Activated T-helper 17 cell treated with anti-CD3 and anti-CD28 coated beads, Interleukin-2, amount 50 U/mL, for 72 hours (primary cell): ENCODE measurements at places on chromosomes 2 and 18. TPM values are rescaled to one million over a fixed set of nuclear protein-coding genes. Genes with fewer than 3 reads are reported as not detected.

- no peak for ATAC-seq
These were observed 355.3 kb downstream of the INSIG2 start for GRCh38 chr2:118443596-118443995.

DNA sequence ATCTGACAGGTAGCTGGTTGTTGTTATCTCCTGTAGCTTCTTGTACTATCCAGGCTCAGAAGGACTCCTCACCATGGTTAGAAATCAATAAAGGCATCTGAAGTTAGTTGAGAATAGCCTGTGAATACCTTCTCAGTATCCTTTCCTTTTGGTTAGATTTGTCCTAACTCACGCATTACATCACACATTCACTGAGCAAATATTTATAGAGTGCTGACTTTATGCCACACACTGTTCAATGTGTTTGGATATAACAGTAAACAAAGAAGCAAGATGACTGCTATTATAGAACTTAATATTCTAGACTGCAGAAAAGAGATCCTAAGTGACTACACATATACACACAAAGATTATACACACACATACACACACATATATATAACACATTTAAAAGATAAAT lies 889.9 kb upstream of the CHAC2 start:
- no peak for ATAC-seq

ARHGEF4 gene
- not detected for total RNA-seq

ANTXR1 gene
- not detected for total RNA-seq

DNA sequence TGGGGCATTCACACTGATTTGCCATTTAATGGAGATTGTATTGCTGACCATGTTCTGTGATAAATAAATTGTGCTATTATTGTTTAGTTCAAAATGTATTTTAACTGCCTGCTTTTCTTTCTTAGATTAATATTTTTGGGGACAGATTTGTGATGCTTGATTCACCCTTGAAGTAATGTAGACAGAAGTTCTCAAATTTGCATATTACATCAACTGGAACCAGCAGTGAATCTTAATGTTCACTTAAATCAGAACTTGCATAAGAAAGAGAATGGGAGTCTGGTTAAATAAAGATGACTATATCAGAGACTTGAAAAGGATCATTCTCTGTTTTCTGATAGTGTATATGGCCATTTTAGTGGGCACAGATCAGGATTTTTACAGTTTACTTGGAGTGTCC lies 1.8 kb downstream of the DNAJC10 start:
- no peak for ATAC-seq

CCDC74B gene
- 4.4 TPM for total RNA-seq

UGT1A3 gene
- total RNA-seq: not detected

UGT1A5 gene
- total RNA-seq: not detected

- ATAC-seq: no peak
These were observed 163.1 kb upstream of the PGAP1 start for GRCh38 chr2:197089655-197090054.

GRCh38 chr2:196356332-196356731 lies 185.0 kb upstream of the STK17B start:
- no peak for ATAC-seq

GRCh38 chr2:224085811-224086210 lies 46.7 kb upstream of the SERPINE2 start:
- no peak for ATAC-seq

ACKR3 gene
- total RNA-seq: 1.7 TPM

REG3A gene
- not detected for total RNA-seq

DNA sequence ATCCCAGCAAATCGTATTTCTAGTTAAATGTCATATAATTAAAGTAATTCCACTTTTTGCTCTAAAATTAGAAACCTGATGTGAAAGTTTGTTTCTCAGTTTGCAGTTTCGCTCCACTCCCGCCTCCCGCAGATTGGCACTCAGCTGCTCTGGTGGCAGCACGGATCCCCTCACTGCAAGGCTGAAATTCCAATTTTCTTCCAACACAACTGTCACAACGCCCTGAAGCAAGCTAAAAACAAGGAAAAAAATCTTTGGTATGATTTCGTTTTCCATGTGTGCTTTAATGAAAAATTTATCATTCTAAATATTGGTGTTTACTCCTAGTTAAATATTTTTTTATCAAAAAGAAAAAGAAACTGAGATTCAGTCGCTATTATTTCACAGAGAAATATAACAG lies 38.5 kb downstream of the FTCDNL1 start:
- no peak for ATAC-seq

GRCh38 chr18:56575819-56576663 lies 62.4 kb downstream of the TXNL1 start:
- no peak for ATAC-seq

DNA sequence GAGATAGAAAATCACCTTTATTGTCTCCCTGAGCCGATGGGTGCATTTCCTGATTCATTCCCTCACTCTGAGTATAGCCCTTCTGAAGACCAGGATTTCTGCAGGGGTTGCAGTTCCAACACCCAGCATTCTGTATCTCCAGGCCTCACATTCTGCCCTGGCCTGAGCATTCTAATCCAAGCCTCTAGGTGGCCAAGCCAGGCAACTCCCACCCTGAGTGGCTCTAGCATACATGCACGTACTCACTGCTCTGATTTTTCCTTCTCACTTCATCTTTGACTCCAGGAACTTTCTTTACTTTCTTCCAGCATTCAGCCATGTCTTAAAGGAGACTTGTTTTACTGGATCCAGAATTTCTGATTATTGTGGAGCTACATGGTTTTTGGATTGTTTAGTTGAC lies 100.7 kb upstream of the STK39 start:
- no peak for ATAC-seq

UGT1A10 gene
- 0.16 TPM for total RNA-seq

- no peak for ATAC-seq
These were observed 81.6 kb downstream of the SH3RF3 start for GRCh38 chr2:109210431-109211200.

GRCh38 chr2:158034198-158034866 lies 67.3 kb upstream of the UPP2 start:
- peak; percentile 26 for ATAC-seq

ICOS gene
- total RNA-seq: 146 TPM

CCDC85A gene
- total RNA-seq: not detected

OSR1 gene
- total RNA-seq: not detected

COLEC12 gene
- not detected for total RNA-seq

DNA sequence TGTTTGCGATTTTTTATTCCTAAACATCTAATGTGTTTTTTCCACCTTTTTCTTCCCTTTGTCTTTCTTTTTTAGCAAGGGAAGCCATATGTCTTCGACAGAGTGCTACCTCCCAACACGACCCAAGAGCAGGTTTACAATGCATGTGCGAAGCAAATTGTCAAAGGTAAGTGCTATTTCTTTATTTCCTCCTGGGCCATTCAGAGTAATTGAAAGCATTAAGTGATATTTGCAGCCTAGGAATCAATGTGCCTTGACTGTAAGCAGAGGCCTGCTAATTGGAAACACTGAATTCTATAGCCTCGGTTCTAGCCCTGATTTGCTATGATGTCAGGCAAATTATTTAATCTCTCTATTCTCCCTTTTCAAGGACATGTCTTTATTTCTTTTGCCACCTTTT lies 47.0 kb downstream of the KIF5C start:
- ATAC-seq: no peak

SPC25 gene
- total RNA-seq: 32.8 TPM

DNA sequence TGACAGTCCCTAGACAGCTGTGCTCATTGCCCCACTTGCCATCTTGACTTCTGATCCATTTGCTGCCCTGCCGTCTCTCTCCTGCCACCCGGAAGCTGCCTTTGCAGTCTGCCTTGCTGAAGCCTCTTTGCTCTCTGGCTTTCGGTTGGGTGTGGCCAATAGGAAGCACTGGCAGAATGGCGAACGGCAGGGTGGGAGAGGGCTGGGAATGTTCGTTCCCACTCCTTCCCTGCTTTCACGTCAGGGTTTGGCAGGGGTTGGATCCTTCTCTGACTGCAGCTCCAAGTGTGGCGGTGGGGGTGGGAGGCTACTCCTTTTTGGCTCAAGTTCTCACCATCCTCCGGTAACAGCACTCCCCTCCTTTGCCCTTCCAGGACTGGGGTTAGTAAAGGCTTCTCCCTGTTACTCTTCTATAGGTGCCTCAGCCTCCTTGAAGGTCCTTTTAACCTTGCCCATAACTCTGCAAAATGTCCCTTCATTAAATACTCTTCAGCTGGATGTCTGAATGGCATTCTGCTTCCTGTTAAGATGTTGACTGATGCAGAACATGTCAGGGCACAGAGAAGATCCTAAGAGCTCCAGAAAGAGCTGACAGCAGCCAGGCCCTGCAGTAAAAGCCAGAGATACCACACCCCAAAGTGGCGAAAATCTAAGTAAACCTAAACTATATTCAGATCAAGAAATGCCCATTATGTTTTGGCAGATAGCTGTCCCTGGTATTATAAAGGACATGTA lies 299.7 kb downstream of the CDCA7 start:
- no peak for ATAC-seq

- peak; percentile 68 for ATAC-seq
These were observed 127.3 kb downstream of the RNF144A start for GRCh38 chr2:7044253-7045250.

ADI1 gene
- total RNA-seq: 25.8 TPM

GRCh38 chr2:144379851-144380311 lies 140.0 kb downstream of the ZEB2 start:
- no peak for ATAC-seq

GRCh38 chr2:238875101-238875470 lies 27.2 kb downstream of the TWIST2 start:
- no peak for ATAC-seq
